ENCODE measurements at places on chromosomes 7 and 10.

- no peak for DNase-seq
These were observed 187.5 kb upstream of the FEZF1 start for GRCh38 chr7:122492007-122492406.

DNA sequence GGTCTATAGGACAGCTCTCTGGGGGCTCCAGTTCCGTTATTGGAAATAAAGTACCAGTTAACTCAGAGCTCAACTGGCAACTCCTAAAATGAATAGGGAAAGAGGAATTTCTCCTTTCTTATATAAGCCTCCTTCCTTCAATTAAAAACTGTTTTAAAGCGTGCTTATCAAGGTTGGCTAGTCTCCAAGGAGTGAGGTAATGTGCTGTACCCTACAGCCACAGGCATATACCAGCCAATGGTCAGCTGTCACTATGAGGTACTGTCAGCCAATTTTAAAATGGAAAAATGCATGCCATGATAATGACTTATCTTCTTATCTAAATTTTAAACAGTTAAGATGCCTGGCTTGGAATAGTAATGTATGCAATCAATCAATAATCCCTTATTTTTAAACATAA is 76.2 kb downstream of the PLCE1 start:
- no peak for DNase-seq

- no peak for DNase-seq
These were observed 22.1 kb downstream of the RELN start for GRCh38 chr7:103967401-103967800.

GRCh38 chr7:139718141-139718540 is 59.7 kb downstream of the HIPK2 start:
- DNase-seq: no peak

- DNase-seq: no peak
These were observed 92.6 kb downstream of the LHPP start for GRCh38 chr10:124554085-124554858.

DNA sequence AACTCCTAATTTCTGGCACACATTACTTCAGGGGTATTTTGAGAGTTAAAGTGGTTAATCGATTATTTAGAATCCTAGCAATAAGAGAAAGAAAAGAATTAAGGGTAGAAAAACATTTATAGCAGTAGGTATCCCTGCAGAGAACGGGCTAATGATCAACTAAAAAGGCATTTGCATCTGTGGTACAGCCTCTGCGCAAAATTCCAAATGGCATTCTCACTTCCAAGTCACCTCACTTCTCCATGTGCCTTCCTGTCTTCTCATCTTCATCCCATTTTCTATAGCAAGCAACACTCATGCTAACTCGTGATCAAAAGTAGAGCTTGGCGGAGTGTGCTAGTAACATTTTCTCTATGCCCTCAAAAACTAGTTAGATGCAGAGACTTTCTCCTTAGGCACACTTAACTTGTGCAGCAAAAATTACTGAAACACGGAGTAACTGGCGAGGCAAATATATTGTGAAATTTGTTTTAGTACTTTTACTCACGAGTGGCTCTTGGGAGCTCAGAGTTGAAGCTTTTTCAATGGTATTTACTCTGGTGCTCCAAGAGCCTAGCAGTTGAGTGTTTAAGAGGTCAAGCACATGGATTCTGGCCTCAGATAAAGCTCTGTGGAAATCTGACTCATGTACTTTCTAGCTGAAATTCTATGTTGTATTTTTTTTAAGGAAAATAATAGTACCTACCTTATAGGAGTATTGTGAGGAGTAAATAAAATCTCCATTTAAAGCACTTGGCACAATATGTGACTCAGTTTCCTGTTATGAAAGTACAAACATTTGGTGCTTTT is 65.1 kb downstream of the MET start:
- DNase-seq: peak; percentile 80

DNA sequence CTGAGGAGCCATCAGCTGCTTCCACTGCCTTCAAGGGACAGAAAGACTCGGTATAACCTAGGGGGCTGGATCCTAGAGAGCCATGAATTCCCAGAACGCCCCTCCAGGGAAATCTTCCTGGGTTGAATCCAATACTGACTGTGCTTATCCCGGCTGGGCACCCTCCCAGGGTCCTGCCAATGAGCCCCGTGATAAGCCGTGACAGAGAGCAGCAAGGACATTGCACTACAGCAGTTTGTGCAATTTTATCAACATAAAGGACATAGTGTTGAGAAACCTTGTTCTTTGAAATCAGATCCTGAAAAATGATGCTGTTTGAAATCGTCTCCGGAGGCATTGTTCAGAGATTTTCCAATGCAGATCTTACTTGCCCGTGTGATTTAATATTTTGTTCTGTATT is 18.8 kb downstream of the AKR1B1 start:
- DNase-seq: no peak

- DNase-seq: no peak
These were observed 1.5 kb downstream of the EEPD1 start for GRCh38 chr7:36154255-36155212.

Measured in iris pigment epithelial cell (primary cell).